Hepatocyte (in vitro differentiated cells): ENCODE measurements at places on chromosomes 11 and 22. TPM values are rescaled to one million over a fixed set of nuclear protein-coding genes. Genes with fewer than 3 reads are reported as not detected.

- no peak for DNase-seq
- no peaks in the 10 kb centered on the region for H3K36me3 ChIP-seq
- no peak overlapping the region for H3K27ac ChIP-seq
- peaks cover 7% of the 10 kb centered on the region for H3K27me3 ChIP-seq
- no peak overlapping the region for H3K4me3 ChIP-seq
Observed at GRCh38 chr11:134574425-134574824, 162.4 kb upstream of the B3GAT1 start.

DNA sequence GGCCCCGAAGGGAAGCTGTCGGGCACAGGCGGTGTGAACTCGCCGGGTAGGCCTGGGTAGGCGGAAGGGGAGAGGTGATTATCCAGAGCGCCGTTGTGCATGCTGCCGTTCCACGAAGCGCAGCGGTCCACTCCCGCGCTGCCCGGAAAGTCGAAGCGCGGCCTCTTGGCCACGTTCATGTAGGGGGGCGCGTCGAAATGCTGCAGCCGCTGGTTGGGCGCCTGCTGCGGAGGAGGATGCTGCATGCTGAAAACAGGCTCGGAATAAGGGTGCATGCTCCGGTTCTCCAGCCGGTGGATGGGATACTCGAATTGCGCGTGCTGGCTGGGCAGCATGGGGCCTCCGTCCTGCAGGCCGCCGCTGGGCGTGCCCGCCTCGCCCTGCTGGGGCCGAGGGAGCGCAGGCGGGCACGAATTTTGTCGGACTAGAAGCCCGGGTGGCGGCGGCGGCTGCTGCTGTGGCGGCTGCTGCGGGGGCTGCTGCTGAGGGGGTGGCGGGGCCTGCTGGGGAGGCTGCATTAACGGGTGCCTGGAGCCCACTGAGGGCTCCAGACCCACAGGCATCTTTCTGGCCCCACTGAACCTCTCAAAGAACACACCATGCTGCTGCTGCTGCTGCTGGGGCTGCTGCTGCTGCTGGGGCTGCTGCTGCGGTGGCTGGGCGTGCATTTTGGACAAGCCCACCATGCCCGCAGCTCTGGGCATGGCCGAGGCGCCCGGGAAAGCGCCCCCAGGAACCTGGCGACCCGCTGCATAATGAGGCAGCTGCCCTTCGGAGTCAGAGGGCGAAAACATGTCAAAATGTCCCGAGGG, 2.3 kb downstream of the MN1 start:
- H3K4me3 ChIP-seq: no peak overlapping the region
- H3K4me1 ChIP-seq: peaks cover 34% of the 10 kb centered on the region
- H3K27me3 ChIP-seq: peaks cover 87% of the 10 kb centered on the region
- no peak overlapping the region for H3K27ac ChIP-seq
- H3K36me3 ChIP-seq: no peaks in the 10 kb centered on the region

Gene DGCR6L
- total RNA-seq: 49.8 and 55.1 TPM in 2 replicates

Gene MRGPRG
- not detected in 2 replicates for total RNA-seq

Gene CHRNA10
- 0.64 TPM in 1 of 2 replicates, not detected in the other for total RNA-seq
